ENCODE measurements at places on chromosomes 5 and 9. TPM values are rescaled to one million over a fixed set of nuclear protein-coding genes. Genes with fewer than 3 reads are reported as not detected.

Gene HINT1
- polyA plus RNA-seq, result 319 TPM

Gene SHISAL2B
- polyA plus RNA-seq, result not detected

Gene ZFP2
- polyA plus RNA-seq, result 0.72 TPM

Gene IFNK
- not detected for polyA plus RNA-seq

Gene C5orf52
- not detected for polyA plus RNA-seq

Gene PCDHGB2
- polyA plus RNA-seq, result 0.66 TPM

Gene LAMC3
- polyA plus RNA-seq, result 0.81 TPM

Gene SPINK6
- not detected for polyA plus RNA-seq

Gene MAMDC2
- polyA plus RNA-seq, result not detected

Gene FTMT
- polyA plus RNA-seq, result not detected

Gene HTR1A
- polyA plus RNA-seq, result not detected

Gene IFNA21
- polyA plus RNA-seq, result not detected

Gene LRRC70
- 4.7 TPM for polyA plus RNA-seq

Gene WDR36
- 6.0 TPM for polyA plus RNA-seq

Gene GMCL2
- not detected for polyA plus RNA-seq

Gene ECSCR
- not detected for polyA plus RNA-seq

Gene SLC27A6
- polyA plus RNA-seq, result not detected

Gene QRFP
- polyA plus RNA-seq, result 0.07 TPM

Gene SAXO1
- polyA plus RNA-seq, result not detected

Gene KCNV2
- polyA plus RNA-seq, result not detected

Gene KYAT1
- 16.2 TPM for polyA plus RNA-seq

Gene DNM1
- 0.63 TPM for polyA plus RNA-seq

Gene LECT2
- polyA plus RNA-seq, result not detected

Gene SLIT3
- polyA plus RNA-seq, result not detected

Gene LPAR1
- polyA plus RNA-seq, result 0.06 TPM

Gene ADRB2
- 2.6 TPM for polyA plus RNA-seq

Gene PGM5
- polyA plus RNA-seq, result not detected

Gene AFAP1L1
- not detected for polyA plus RNA-seq

Gene TMEM8B
- polyA plus RNA-seq, result 12.2 TPM

Gene AGPAT2
- 28.4 TPM for polyA plus RNA-seq

Gene POLE3
- polyA plus RNA-seq, result 60.7 TPM

Gene PCDHB8
- polyA plus RNA-seq, result not detected

Gene PCDHB6
- not detected for polyA plus RNA-seq

Gene SRD5A1
- 14.3 TPM for polyA plus RNA-seq

Gene BHMT2
- polyA plus RNA-seq, result not detected

Gene HABP4
- 4.1 TPM for polyA plus RNA-seq

Gene EIF4E1B
- polyA plus RNA-seq, result not detected

Gene ASPN
- not detected for polyA plus RNA-seq

Gene CDC23
- polyA plus RNA-seq, result 18.3 TPM

Gene BAAT
- not detected for polyA plus RNA-seq

Gene GKAP1
- polyA plus RNA-seq, result 2.7 TPM

Gene NCS1
- not detected for polyA plus RNA-seq

Gene TAL2
- 0.37 TPM for polyA plus RNA-seq

Gene FANCG
- polyA plus RNA-seq, result 27.1 TPM

Gene MEF2C
- 97.4 TPM for polyA plus RNA-seq

Measured in B cell (primary cell).